ENCODE measurements at places on chromosomes 1 and 21. TPM values are rescaled to one million over a fixed set of nuclear protein-coding genes. Genes with fewer than 3 reads are reported as not detected.

- DNase-seq = no peak
Measured at GRCh38 chr1:14913482-14914177, 239.9 kb upstream of the TMEM51 start.

DNA sequence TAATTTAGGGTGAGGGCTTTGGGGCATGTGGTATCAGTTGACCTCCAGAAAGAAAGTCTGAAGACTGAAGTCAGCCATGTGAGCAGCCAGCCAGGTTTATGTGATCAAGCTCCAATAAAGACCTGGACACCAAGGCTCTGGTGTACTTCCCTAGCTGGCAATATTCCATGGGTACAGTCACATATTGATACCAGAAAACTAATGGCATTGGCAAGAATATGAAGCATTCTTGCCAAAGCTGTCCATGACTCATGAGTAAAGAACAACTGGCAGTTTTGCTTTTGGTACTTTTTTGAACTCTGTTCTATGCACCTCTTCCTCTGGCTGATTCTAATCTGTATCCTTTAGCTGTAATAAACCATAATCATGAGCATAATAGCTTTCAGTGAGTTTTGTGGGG lies 415.3 kb upstream of the CAMK1G start:
- no peak for DNase-seq

- no peak for DNase-seq
Measured at GRCh38 chr21:27586326-27586725, 619.4 kb upstream of the ADAMTS5 start.

DNA sequence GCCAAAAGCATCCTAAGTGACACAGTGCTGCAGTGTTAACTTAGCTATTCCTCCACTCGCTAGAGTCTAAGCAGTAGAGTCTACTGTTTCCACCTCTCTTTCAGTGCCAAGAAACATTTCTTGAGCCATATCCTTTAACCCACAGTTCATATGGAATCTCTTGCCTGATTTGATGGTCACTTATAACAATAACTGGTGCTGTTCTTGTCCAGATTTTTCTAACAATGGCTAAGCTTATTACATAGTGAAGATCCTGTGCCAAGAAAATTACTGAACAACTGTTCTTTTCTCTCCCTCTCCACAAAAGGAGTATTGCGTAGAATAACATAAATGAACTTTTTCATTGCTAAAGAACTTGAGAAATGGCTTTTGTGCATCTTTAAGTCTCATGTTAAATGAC lies 121.3 kb downstream of the CDC7 start:
- no peak for DNase-seq

DNA sequence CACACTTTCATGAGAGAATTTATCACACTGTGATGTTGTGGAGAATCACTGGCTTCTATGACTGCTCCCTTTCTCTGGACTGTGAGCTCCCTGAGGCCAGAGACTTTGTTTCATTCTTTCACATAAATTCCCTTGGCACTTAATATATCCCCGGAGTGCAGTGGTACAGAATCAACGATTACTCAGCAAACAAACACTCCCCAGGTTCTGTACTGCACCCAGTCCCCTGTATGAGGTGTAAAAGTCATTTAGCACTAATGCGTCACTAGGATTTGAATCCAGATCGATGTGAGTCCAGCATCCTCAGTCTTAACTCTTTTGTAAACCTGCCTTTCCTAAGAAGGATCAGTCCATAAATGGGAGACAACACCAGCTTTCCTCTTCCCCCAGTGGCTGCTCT lies 6.8 kb upstream of the UTP25 start:
- no peak for DNase-seq

GRCh38 chr1:175618559-175618958 lies 124.8 kb downstream of the TNR start:
- DNase-seq = no peak

DNA sequence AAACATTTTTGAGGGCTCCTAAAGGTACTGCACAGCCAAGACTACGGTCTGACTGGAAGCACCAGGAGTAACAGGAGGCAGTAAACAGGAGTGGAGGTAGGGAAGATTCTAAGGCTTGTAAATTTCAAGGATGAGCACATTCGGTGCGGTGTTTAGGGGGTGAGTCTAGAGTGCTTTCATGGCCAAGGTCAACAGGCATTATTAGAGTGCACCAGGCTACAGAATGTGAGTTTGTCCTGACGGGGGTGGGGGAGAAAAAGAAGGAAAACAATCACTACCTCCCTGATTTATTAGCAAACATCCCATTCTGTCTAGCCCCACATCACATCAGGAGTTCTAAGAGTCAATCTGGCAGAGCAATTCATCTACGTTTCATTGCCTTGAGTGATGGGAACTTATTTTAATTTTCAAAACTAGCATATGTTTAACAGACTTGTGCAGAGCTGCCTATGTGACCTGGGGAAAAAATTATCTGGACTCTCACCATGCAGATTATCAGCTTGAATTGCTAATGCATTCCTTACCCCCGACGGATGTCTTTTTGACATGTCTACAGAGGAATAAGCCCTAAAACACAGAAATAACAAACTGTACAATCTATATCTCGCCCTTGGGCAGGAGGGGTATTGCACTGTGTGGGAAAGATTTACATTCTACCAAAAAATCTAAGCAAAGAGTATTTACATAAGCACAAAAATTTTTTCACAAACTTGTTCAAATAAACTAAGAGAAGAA lies 45.0 kb downstream of the APP start:
- no peak for DNase-seq

DNA sequence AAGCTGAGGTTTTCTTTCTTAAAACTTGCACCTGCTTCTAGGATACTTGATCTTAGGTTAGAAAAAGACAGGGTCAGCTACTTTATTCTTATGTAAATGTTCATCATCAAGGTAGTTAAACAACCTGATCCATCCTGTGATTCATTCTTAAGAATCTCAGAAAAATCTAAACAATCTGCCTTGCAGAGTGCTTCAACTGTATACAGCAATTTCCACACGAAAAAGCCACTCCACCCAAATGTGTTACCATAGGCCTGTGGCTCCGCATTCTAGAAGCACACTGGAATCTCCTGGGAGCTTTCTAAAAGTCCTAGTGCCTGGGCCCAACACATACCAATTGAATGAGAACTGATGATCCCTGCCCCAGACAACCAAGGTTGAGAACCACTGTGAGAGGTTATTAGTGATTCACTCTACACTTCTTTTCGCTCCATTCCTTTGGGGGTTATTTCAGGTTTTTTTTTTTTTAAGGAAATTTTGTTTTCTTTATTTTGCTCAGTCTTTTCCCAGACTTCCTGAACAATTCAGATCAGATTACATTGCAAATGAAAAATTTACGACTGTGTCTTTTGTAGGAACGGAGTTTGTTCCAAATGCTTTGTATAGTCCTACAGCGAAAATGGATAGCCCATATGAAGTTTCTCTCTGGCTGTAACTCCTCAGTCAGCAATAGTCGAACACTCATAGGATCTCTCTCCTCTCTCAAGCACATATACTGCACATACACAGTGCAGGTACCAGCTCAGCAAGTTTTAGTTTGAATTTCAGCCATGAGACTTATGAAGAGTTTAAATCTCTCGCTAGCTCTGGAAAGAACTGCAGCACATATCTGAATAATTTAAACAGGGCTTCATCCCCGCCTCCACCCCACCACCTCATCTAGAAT lies 16.1 kb downstream of the SMYD2 start:
- no peak for DNase-seq

DNA sequence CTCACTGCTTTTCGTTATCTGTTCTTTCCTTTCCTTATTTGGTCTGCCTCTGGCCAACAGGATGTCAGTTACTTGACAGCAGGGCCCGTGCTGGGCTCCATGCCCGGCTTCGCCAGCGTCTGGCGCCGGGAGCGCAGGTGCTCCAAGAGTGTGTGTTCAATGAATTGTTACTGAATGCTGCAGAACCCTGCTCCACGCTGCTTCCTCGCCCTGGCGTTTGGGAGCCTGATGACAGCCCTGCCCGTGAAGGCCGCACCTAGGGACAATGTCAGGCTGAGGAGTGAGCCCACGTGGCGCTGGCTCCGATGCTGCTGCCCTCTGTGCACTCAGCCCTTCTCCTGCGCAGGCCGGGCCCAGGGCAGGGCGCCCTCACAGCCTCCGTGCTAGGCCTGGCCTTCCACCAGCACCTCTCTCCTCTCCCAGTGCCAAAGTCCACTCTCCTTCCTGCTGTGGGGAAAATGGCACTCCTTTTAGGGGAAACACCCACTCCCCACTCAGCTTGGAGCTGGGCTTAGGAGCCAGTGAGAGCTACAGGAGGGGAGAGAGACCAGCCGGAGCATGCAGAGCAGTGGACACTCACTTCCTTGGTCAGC lies 51.4 kb downstream of the ACBD3 start:
- DNase-seq = no peak

GRCh38 chr1:100759188-100759587 lies 39.6 kb downstream of the VCAM1 start:
- DNase-seq = no peak

- no peak for DNase-seq
Measured at GRCh38 chr1:36084497-36085115, 712 bp downstream of the TEKT2 start.

DNA sequence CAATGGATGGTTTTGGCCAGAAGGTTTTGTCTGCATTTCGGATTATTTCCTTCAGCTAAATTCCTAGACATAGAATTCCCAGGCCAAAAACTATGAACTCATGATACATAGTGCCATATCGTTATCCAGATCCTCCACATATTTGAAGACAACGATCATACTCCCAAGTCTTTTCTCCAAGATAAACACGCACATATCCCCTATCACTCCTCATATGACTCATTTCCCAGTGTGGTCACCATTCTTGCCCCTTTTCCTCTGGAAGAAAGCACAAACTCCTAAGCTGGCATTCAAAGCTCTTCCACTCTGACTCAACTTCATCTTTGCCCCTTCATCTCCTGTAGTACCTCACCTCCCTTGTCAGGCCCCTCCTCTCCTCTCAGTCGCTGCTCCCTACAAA lies 277.6 kb downstream of the PLPP3 start:
- DNase-seq = no peak

- no peak for DNase-seq
Measured at GRCh38 chr1:51509773-51510172, 9.3 kb downstream of the EPS15 start.

- DNase-seq = no peak
Measured at GRCh38 chr1:57312869-57313268, 111.0 kb downstream of the DAB1 start.

- DNase-seq = no peak
Measured at GRCh38 chr21:14284481-14284880, 68.5 kb downstream of the RBM11 start.

- no peak for DNase-seq
Measured at GRCh38 chr1:100502052-100502792, 35.7 kb upstream of the GPR88 start.

- no peak for DNase-seq
Measured at GRCh38 chr1:229028544-229028943, 242.4 kb upstream of the RAB4A start.

KCNK1 gene
- total RNA-seq = not detected

KCNJ10 gene
- 0.29 TPM for total RNA-seq

LCE1D gene
- not detected for total RNA-seq

RPRD2 gene
- total RNA-seq = 17.6 TPM

PYHIN1 gene
- total RNA-seq = 8.5 TPM

All from activated CD8-positive, alpha-beta T cell treated with anti-CD3 and anti-CD28 coated beads for 36 hours (primary cell).